ENCODE measurements at places on chromosomes 1 and 21.
A peak's percentile ranks its signal among the peaks of the same experiment; 100 is the strongest.

DNA sequence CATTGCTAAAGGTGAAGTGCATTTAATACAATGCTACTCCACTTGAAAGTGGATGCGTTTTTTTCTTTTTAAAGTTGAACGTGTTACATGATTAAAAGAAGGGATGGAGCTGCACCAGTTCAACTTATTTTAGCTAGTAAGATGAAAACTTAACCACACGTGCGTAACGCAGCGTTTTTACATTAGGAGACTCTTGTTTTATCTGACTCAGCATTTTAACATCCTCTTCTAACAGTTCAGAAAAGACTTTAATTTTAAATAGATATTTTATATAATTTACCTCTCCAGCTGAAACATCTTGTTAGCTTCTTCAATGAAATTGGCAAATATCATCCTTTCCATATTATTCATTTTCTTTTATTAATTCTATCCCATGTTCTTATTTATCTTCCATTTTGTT lies 33.4 kb downstream of the EXO1 start:
- no peak for DNase-seq

DNA sequence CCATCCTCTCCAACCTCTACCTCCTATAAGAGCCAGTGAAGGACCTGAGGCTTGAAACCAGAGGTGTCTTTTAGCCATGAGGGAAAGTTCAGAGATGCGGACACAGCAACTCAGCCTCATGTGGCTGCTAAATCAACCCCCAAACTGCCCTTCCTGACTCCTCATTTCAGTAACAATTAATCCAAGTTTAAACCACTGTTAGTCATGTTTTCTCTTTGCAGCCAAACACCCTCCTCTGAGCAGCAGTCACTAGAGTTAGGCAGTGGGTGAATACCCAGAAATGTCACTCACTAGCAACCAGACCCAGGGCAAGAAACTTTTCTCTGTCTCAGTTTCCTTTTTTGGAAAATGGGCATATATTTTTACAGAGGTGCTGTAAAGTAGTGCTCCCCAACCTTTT lies 71.2 kb downstream of the KCNJ15 start:
- no peak for DNase-seq

DNA sequence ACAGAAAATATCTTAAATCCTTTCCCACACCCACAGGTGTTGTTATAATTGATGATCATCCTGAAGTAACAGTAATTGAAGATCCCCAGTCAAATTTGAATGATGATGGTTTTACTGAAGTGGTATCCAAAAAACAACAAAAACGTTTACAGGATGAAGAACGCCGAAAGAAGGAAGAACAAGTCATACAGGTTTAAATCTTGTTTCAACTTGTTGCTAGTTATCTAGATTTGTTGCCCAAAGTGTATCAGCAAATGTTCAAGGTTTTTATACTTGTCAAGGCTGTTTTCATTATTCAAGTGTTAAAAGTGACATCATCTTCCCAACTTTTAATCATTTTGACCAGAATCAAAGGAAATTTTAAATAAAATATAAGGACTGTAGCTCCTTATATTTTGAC lies 64.7 kb downstream of the PRRC2C start:
- DNase-seq = no peak

- DNase-seq = no peak
These were observed 38.8 kb downstream of the ST6GALNAC5 start for GRCh38 chr1:76905876-76906595.

GRCh38 chr1:108854221-108855019 lies 2.5 kb downstream of the AKNAD1 start:
- DNase-seq = no peak

DNA sequence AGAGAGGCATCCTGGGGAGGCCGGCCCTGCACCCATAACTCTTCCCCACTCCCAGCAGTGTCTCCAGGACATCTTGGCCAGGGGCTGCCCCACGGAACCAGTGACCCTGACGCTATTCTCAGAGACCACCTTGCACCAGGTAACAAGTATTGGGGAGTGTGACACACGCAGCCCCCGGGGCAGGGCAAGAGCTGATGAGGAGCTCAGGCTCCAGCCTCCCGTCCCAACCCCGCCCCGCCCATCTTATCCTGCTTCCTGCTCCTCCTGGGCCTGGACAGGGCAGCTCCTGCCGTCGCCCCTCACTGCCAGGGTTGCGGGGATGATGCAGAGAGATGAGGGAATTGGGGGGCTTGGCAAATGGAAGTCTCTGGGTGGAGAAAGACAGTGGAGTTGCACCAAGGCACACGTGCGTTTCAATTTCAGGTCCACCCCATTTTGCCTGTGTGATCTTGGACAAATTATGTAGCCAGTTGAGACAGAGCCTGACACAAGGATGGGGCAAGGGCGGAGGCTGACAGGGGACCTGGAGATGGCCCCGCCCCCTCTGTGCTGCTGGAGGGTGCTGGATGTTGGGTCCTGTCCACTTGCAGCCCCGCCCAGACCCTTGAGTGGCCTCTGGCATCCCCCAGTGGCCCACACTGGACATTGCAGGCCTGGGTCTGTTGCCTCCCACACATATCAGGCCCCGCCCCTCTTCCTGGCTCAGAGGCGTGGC lies 10.7 kb downstream of the CLCNKA start:
- peak; percentile 90 for DNase-seq

DNA sequence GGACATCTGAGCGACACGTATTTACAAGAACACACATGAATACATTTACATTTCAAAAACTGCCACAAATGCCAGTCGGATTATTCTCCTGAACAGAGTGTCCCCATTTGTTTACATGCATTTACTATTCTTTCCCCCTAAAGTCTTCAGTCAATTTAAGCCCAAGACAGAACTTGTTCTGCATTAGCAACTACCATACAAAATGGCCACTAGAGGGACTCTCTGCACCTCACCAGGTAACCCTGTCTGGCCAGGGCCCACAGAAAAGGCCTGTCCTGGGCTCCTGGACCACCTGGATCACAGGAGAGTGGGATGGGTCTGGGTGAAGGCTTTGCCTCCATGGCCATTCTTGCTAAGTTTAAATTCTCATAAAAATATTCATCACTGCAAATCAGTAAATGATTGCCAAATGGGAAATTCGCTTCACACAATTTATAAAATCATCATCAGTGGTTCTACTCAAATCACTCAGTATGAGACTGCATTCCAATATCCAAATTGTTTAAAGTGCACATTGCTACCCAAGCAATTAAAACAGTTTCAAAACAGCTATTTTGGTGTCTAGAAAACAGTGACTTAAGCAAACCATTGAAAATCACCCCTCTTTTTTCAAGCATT lies 12.5 kb upstream of the GUCA2A start:
- DNase-seq = no peak

- no peak for DNase-seq
These were observed 4.9 kb downstream of the MDM4 start for GRCh38 chr1:204520834-204521709.

DNA sequence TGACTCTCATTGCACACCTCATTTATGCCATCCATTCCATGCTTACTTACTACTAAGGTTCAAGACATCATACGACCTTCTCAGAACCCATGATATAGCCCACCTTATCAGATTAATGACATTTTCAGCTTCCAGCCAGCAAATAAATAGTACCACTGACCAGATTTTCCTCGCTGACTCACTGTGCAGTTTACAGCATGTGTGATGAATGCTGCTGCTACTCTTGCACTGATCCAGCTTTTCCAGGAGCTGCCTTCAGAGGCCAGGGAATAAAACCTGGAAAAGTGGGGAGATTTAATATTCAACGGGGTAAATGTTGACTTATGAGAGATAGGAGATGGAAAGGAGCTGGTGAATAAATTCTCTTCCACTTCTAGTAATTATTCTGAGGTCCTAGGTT lies 247.1 kb downstream of the COL11A1 start:
- no peak for DNase-seq

DNA sequence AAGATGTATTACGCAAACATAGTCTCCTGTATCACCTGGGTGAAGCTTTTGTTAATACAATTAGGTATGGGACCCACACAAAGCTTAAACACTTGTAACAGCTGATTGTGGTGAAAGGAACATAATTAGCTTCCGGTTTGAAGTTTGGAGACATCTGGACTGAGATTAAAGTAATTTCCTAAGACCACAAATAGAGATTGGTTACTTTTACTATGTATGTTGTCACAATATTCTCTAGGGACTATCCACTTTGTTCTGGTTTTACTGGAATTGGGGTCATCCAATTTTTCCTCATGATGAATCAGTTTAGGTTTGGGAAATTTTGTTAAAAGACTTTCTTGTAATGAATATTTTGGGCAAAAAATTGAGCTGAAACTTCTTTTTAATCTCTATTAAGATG lies 71.8 kb upstream of the SAMSN1 start:
- DNase-seq = no peak

DNA sequence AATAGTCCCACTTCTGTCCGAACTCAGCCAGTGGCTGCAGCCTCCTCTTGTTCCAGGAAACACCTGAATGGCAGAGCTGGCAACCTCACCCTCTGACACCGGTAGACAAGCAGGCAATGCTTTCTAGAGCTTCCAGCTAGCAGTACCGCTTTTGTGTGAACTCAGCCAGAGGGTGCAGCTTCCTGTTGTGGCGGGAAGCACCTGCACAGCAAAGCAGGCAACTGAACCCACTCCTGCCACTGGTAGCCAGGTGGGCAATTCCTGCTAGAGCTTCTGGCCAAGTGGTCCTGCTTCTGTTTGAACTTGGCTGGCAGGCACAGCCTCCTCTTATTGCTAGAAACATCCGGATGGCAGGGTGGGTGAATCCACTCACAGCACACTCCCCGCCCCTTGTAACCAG lies 40.1 kb upstream of the TMPRSS15 start:
- no peak for DNase-seq

GRCh38 chr1:150065184-150065871 lies 2.2 kb upstream of the VPS45 start:
- no peak for DNase-seq

DNA sequence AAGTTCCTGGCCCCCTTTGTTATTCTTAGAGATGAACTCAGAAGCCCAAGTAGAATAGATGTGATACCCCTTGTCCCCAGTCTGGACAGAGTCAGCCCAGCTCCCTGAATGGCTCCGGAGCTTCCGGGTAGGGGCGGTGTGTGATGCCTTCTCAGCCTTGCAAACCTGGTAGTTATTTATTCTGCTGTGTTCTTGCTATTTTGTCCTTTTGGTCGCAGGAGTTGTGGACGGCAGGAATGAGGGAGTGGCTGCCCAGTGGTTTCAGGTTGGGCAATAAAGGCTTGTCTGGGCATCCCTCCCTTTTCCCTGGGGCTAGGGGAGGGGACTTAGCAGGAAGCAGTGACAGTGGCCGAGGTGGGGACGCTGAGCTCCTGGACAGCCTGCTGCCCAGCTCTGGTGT lies 2.8 kb downstream of the PTPRU start:
- no peak for DNase-seq

DNA sequence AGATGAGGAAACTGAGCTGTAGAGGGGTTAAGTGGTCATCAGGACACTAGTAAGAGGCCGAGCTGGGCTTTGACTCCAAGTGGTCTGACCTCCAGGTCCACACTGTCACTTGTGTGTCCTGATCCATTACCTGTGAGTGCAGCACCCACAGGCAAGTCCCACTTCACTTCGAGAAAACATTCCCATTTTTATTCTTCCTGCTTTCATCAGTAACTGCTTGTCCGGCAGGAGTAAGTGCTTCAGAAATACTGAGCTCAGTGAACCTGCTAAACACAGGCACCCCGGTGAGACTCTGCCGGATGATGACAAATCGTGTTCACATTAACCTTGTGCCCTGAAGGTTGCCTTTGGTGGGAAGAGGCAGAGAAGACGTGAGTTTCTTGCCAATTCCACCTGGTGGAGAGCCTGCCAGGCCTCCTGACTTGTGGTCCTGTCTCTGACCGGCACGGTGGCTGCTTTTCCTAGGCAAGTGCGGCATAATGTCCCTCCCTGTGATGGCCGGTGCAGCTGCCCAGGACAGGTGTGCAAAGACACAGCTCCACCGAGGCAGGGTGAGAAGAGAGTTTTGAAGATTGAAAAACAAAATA lies 29.4 kb downstream of the ZBTB18 start:
- no peak for DNase-seq

Measured in heart left ventricle (tissue), 16 donors.